ENCODE measurements at places on chromosomes 2 and 18.
A peak's percentile ranks its signal among the peaks of the same experiment; 100 is the strongest.

DNA sequence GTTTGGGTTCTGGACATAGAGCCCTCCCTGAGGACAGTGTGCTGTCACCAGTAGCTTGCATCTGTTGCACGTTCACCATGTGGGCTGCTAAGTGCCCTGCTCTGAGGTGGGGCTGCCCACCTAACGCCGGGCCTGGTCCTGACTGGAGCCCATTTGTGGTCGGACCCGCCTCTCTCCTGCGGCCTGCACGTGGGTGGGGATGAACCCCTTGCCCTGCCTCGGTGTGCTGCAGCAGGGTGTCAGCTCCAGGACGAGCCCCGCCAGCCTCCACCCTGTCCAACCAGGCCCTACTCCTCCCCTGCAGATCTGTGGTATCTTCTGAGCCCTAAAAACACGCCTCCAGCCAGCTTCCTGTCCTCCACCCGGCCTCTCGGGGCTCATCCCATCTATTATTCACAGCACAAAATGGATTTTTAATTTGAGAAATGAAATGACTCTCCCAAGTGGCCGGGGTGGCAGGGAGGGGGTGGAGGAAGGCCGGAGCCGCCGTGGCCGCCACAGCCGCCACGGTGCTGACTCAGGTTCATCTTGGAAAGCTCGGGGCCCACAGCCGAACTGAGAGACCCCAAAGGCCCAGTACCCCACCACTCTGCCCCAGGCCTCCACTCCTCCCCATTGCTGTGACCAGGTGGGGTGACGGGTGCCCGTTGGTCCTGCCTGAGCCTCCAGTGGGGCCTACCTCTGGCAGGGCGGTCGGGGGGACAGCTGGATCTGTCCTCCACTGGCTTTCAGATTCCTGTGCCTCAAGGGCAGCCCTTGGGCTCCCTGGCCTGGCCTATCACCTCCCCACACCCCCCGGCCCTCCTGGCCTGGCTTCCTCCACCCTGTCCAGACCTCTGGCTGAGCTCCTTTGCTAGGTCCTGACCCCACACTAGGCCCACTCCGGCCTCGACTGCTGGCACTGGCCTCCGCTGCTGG is 2.8 kb upstream of the ECEL1 start:
- no peaks in the 10 kb centered on the region for H3K36me3 ChIP-seq
- H3K27ac ChIP-seq, result no peak overlapping the region
- H3K4me3 ChIP-seq, result no peak overlapping the region
- no peak for DNase-seq
- peaks cover 71% of the 10 kb centered on the region for H3K27me3 ChIP-seq

GRCh38 chr2:567865-568638 is 109.2 kb downstream of the TMEM18 start:
- no peaks in the 10 kb centered on the region for H3K36me3 ChIP-seq
- no peak overlapping the region for H3K27ac ChIP-seq
- DNase-seq, result no peak
- peaks cover 9% of the 10 kb centered on the region for H3K27me3 ChIP-seq
- H3K4me1 ChIP-seq, result no peaks in the 10 kb centered on the region

DNA sequence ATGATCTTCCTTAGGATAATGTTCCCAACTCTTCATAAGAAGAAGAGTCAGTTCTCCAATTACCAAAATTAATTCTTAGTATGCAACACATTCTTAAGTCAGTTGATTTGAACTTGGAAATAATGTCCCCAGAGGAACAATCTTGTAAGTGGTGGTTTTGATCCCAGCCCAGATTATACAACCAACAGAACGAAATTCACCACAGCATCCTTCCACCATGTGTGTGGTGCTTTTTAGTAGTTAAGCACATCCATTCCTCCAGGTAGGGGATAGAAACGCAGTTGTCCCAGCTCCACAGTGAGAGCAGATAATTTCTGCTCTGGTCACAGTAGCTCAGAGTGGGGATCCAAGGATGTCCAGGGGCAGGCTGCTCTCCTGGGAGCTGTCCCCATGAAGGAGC is 161.7 kb upstream of the SLC39A10 start:
- no peaks in the 10 kb centered on the region for H3K27me3 ChIP-seq
- H3K27ac ChIP-seq, result no peak overlapping the region
- no peak overlapping the region for H3K4me3 ChIP-seq
- DNase-seq, result no peak

GRCh38 chr18:58158459-58158858 is 114.4 kb downstream of the NEDD4L start:
- H3K4me3 ChIP-seq, result no peak overlapping the region
- H3K36me3 ChIP-seq, result no peaks in the 10 kb centered on the region
- H3K4me1 ChIP-seq, result no peaks in the 10 kb centered on the region
- H3K27ac ChIP-seq, result no peak overlapping the region
- peaks cover 16% of the 10 kb centered on the region for H3K27me3 ChIP-seq

DNA sequence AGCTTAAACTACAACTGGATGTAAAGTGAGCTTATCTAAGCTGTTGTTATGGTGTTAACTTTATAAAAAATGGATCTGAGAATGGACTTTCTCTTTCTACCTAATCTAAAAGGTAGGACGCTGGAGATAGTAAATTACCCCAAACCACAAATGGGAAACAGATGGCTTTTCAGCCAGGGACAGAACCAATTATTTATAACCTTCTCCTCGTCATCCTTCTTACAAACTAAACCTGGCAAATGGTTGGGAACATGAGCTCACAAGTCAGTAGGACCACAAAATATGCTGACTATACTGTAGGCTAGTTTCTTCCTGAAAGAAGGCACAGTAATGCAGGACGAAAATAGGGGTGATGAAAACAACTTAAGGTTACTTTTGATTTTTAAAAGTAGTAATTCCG is 32.7 kb upstream of the ZDBF2 start:
- no peak for DNase-seq
- no peaks in the 10 kb centered on the region for H3K36me3 ChIP-seq
- H3K27ac ChIP-seq, result no peak overlapping the region
- no peaks in the 10 kb centered on the region for H3K27me3 ChIP-seq
- no peak overlapping the region for H3K4me3 ChIP-seq

DNA sequence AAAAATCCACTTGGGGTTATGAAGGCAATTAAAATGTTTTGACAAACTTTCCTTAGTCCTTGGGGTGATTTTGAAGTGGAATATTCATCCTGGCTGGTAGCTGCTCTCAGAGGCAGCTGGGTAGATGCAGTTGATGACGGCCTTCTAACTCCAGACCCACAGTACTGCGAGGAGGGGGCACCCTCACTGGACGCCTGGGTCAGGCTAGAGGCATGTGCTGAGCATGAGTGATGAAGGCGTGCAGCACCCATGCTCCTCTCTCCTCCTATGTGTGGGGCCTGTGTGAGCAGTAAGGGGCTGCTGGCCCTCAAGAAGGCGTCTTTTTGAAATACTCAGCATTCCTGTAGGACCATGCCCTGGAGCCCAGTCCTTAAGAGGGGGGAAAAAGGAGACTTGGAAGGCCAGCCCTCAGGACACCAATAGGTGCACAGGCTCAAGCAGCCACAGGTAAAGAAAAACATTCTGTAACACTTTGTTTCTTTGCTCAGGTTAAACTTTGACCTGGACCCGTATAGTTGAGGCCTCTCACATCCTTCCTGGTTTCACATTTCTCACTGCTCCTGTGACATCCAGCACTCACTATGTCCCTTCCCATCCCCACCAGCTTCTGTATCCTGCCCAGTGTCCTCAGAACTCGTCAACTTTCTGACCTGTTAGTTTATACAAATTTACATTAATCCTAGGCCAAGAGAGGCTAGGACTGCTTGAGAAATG is 64.4 kb downstream of the CD8B2 start:
- no peak overlapping the region for H3K4me3 ChIP-seq
- H3K27me3 ChIP-seq, result peaks cover 10% of the 10 kb centered on the region
- H3K27ac ChIP-seq, result no peak overlapping the region

DNA sequence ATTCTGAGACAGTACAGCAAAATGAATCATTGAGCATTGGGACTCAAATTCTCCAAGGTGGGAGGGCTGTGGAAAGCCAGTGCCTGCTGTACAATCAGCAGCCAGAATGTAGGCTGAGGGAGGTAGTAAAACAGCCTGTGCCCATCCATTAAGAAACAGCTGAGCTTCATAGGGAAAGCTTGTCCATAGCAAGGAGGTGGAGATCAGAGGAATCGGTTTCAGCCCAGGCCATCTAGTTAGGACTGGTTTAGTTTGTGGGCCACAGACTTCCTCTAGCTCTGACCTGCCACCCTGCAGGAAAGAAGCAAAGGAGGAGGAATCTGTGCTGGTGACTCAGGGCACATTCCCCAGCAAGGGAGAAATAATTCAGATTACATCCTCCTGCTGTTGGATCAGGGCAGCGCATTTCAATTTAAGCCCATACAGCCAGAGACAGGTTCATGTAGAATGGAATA is 333.4 kb downstream of the SETBP1 start:
- H3K27ac ChIP-seq, result no peak overlapping the region
- no peak overlapping the region for H3K4me3 ChIP-seq
- H3K27me3 ChIP-seq, result no peaks in the 10 kb centered on the region
- H3K4me1 ChIP-seq, result peaks cover 4% of the 10 kb centered on the region
- H3K36me3 ChIP-seq, result no peaks in the 10 kb centered on the region

GRCh38 chr2:123895651-123896050 is 129.4 kb upstream of the CNTNAP5 start:
- H3K27ac ChIP-seq, result no peak overlapping the region
- H3K27me3 ChIP-seq, result no peaks in the 10 kb centered on the region
- H3K4me1 ChIP-seq, result no peaks in the 10 kb centered on the region
- H3K4me3 ChIP-seq, result no peak overlapping the region
- no peak for DNase-seq

- peaks cover 57% of the 10 kb centered on the region for H3K4me1 ChIP-seq
- DNase-seq, result no peak
- H3K36me3 ChIP-seq, result peaks cover 2% of the 10 kb centered on the region
- no peaks in the 10 kb centered on the region for H3K27me3 ChIP-seq
Observed at GRCh38 chr2:168466834-168467565, 10.9 kb downstream of the CERS6 start.

- H3K36me3 ChIP-seq, result no peaks in the 10 kb centered on the region
- H3K4me3 ChIP-seq, result no peak overlapping the region
- H3K27ac ChIP-seq, result no peak overlapping the region
- H3K27me3 ChIP-seq, result peaks cover 31% of the 10 kb centered on the region
- DNase-seq, result no peak
Observed at GRCh38 chr2:240644171-240644651, 18.9 kb downstream of the GPR35 start.

GRCh38 chr2:181185421-181185820 is 205.0 kb downstream of the UBE2E3 start:
- no peak for DNase-seq
- H3K4me3 ChIP-seq, result no peak overlapping the region
- peaks cover 31% of the 10 kb centered on the region for H3K36me3 ChIP-seq
- peak overlapping the region; percentile 19 for H3K27ac ChIP-seq
- peaks cover 16% of the 10 kb centered on the region for H3K4me1 ChIP-seq

DNA sequence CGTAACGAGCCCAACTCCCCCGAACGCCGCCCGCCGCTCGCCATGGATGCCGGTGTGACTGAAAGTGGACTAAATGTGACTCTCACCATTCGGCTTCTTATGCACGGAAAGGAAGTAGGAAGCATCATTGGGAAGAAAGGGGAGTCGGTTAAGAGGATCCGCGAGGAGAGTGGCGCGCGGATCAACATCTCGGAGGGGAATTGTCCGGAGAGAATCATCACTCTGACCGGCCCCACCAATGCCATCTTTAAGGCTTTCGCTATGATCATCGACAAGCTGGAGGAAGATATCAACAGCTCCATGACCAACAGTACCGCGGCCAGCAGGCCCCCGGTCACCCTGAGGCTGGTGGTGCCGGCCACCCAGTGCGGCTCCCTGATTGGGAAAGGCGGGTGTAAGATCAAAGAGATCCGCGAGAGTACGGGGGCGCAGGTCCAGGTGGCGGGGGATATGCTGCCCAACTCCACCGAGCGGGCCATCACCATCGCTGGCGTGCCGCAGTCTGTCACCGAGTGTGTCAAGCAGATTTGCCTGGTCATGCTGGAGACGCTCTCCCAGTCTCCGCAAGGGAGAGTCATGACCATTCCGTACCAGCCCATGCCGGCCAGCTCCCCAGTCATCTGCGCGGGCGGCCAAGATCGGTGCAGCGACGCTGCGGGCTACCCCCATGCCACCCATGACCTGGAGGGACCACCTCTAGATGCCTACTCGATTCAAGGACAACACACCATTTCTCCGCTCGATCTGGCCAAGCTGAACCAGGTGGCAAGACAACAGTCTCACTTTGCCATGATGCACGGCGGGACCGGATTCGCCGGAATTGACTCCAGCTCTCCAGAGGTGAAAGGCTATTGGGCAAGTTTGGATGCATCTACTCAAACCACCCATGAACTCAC is 673 bp downstream of the PCBP1 start:
- peak overlapping the region; percentile 100 for H3K27ac ChIP-seq
- H3K4me3 ChIP-seq, result peak overlapping the region; percentile 98
- peaks cover 54% of the 10 kb centered on the region for H3K36me3 ChIP-seq

- no peaks in the 10 kb centered on the region for H3K4me1 ChIP-seq
- H3K4me3 ChIP-seq, result no peak overlapping the region
- H3K27ac ChIP-seq, result no peak overlapping the region
- H3K27me3 ChIP-seq, result no peaks in the 10 kb centered on the region
Observed at GRCh38 chr2:163369111-163369510, 366.7 kb downstream of the FIGN start.

DNA sequence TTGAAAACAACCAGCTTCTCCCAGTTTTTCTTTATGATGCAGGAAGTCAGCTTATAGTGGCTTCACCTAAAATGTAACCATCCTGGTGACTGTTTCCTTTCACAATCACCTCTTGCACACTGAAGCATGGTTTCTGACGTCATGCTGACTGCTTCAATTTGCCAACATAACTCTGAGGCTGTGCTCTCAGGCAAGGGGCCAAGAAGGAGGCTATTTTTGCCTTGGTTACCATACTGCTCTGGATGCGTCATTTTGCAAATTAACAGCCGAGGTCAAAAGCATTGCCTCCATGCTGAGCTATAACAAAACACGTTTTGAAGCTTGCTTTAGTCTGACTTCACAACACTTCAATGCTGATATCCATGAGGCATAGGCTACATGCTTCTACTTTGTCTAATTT is 397.8 kb downstream of the METTL4 start:
- H3K4me3 ChIP-seq, result no peak overlapping the region
- DNase-seq, result no peak
- no peak overlapping the region for H3K27ac ChIP-seq
- no peaks in the 10 kb centered on the region for H3K27me3 ChIP-seq
- H3K36me3 ChIP-seq, result no peaks in the 10 kb centered on the region

- no peaks in the 10 kb centered on the region for H3K27me3 ChIP-seq
- peaks cover 50% of the 10 kb centered on the region for H3K36me3 ChIP-seq
Observed at GRCh38 chr2:206004004-206004693, 81.8 kb downstream of the INO80D start.

- no peak for DNase-seq
- no peaks in the 10 kb centered on the region for H3K4me1 ChIP-seq
- H3K4me3 ChIP-seq, result no peak overlapping the region
- no peaks in the 10 kb centered on the region for H3K27me3 ChIP-seq
- H3K27ac ChIP-seq, result no peak overlapping the region
Observed at GRCh38 chr2:185860321-185860720, 121.7 kb downstream of the FSIP2 start.

DNA sequence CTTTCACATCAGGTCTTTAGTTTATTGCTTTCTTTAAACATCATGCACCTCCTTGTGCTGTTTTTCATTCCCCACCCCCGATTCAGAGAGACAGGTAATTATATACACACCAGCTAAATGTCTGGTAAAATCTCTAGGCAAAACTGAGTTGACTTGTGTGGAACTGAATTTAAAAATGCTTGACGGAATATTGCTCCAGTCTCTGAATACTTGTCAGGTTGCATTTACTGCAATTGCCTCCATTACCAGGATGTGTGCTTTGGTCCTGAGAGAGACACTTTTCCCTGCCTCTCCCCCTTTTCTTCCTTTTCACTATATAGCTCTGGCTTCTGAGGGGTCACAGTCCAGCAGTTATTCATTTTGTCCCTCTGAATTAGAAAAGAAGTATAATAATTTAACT is 104.0 kb downstream of the PTPRM start:
- no peak for DNase-seq
- H3K27ac ChIP-seq, result no peak overlapping the region
- H3K4me3 ChIP-seq, result no peak overlapping the region
- H3K27me3 ChIP-seq, result no peaks in the 10 kb centered on the region
- H3K36me3 ChIP-seq, result no peaks in the 10 kb centered on the region
- no peaks in the 10 kb centered on the region for H3K4me1 ChIP-seq
